Fibroblast of upper back skin (primary cell): ENCODE measurements at places on chromosomes 11 and 22.
A peak's percentile ranks its signal among the peaks of the same experiment; 100 is the strongest.

DNA sequence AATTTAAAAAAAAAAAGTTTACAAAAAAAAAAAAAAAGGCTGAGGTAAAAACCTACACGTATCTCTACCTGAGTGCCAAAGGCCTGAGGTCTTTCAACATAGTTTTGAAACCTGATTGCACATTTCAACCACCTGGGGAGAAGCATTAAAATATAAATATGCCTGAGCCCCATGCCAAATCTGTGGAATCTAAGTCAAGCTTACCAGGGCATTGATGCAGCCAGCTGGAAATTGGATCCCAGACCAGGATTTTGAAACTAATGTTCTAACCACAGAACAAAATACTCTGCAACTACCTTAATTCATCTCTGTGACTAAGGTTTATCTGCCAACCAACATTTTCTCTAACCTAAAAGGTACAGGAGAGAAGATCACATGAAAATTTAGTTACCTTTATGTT is 38.8 kb upstream of the CHRNA10 start:
- peak; percentile 37 for DNase-seq

DNA sequence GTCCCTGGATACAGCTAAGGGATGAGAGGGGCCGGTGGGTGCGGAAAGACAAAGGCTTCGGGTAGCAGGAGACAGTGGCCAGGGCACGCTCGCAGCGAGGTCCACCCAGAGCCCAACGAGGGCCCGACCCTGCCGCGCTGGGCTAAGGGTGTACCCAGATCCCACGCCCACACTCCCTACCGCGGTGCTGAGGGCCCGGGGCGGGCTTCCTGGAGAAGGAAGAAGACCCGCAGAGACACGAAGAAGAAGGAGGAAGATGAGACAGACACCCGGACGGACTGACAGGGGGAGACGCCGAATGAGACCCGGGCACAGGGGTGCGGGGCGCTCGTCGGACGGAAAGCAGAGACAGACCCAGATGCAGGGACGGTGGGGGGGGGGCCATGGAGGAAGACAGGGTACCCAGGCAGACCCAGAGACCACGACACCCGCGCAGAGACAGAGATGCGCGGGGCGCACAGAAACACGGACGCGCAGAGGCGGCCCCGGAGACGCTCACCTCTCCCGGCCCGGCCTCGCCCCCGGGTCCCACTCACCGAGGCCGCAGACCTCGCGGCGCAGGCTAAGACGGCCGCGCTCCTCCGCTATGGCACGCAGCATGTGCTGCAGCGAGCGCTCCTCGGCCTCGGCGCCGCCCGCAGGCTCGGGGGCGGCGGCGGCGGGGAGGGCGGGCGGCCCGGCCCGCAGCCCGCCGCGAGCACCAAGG is 437 bp downstream of the KIAA0930 start:
- DNase-seq = no peak

DNA sequence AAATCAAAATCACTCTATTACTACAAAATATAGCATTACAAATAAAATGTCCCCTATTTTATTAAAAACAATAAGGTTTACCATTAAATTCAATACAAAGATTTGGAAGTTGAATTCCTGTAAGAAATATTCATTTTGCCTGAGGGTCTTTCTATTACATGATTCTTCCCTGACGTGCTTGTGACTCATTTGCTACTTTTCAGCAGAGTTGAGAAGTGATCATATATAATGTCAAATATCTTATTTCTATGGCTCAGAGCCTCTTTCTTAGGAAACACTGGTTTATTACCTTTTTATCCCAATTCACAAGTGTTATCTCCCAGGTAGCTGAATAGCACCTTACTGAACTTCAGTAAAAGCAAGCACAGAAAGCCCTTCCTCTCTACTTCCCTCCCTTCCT is 65.2 kb upstream of the CNTN5 start:
- no peak for DNase-seq

- no peak for DNase-seq
These were observed 524 bp downstream of the MS4A8 start for GRCh38 chr11:60699936-60700335.

- no peak for DNase-seq
These were observed 24.6 kb downstream of the ATXN10 start for GRCh38 chr22:45696227-45696626.

DNA sequence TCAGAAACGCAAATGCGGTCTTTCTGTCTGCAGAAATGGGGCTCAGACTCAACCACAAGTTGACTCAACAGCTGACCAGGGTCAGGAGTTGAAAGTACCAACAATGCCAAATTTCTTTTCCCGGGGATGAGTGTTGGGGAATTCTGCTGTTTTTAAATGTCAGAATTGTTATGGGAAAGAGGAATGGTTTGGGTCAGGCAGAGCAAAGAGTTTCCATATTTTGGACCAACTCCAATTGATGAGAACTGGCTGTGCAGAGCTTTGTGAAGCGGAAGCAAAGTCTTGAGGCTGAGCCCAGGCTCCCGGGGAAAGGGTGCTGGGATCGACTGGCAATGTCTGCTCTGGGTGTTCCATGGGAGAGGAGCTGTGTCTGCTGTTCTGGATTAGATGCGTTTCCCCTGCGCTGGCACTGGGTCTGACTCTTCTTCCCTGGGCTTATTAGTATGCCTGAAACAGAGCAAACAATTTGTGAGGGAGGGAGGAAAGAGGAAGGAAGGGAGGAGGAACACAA is 36.2 kb downstream of the TXN2 start:
- DNase-seq = peak; percentile 89

DNA sequence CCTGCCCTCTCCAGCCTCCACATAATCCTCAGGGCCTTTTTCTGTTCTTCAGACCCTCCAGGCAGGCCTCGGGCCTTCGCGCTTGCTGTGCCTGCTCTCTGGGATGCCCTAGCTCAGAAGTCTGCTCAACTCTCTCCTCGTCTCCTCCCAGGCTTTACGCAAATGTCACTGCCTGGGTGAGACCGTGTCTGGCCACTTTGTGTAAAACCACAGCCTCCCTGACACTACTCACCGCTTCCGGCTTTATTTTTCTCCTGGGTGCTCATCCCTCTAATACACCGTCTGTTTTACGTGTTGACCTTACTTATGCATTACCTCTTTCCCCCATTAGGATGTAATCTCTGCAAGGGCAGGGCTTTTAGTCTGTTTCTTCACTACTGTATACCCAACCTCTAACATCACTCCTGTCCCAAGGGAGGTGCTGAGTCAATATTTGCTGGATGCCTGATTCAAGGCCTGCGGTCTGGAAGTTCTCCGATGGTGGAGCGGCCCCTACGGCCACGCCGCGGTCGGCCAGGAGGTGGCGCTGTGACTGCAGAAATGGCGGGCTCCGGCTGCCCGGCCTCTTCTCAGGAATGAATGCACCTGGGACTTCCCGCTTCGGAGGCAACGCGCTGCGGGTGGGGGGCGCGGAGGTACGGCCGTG is 58.2 kb upstream of the THY1 start:
- peak; percentile 99 for DNase-seq

DNA sequence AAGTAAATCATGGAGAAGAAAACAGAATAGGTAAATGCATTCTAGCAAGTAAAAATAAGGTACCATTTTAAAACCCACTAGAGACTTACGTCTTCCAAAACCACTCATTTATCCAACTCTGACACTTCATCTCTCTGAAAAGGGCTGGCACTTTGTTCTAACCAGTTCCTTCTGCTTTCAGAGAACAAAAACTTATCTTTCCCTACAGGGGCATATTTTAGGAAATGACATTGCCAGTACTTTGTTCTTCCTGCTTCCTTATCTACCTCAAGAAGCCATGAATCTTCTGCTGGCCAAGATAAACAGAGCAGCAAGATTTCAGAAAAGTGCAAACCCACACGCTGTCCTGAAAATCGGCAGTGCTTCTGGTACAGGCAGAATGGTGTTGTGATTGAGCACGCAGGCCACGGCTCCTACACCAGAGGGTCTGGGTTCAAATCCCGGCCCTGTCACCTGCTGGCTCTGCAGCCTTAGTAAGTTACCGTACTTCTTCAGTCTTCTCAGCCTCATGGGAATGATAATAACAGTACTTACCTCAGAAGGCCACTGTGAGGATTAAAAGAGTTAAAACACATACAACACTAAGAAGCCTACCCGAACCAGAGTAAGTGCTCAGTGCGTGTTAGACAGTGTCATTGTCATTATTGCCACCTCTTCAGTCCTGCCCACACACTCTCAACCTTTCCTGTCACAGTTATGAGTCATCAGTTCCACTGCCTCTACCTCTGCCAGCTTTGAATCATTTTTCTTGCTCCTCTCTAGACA is 11.0 kb downstream of the MPZL3 start:
- DNase-seq = peak; percentile 4

DNA sequence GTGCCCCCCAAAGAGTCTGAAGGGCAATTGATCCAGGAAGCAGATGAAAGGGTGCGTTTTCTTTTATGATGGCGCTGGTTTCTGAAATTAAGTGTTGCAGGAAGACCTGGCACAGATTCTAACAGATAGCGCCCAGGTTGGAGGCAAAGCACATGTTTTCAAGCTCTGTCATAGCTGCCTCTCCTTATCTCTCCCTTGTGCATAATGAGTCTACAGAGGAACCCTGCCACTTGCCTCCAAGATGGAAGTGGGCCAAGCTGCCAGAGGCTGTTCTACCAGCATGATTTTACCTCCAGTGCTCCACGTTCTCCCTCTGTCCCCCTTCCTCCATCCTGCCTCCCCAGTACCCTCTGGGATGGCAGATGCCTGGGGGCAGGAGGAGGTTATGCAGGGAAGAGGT is 30.0 kb upstream of the TLCD5 start:
- no peak for DNase-seq

- DNase-seq = peak; percentile 68
These were observed 7.5 kb upstream of the C11orf97 start for GRCh38 chr11:94504689-94505293.

GRCh38 chr22:37897807-37898206 is 8.3 kb upstream of the MICALL1 start:
- DNase-seq = no peak

DNA sequence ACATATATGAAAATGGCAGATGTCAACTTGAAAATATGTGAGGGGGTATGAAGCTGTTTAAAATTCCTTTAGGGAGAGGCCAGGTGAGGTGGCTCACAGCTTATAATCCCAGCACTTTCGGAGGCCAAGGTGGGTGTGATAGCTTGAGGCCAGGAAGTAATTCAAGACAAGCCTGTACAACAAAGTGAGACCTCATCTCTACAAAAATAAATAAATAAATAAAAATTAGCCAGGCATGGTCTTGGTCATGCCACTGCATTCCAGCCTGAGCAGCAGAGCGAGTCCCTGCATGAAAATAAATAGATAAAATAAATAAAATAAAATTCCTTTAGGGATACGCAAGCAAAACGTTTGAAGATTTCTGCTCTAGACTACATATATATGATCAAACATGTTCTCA is 38.1 kb upstream of the FAM181B start:
- DNase-seq = no peak

GRCh38 chr22:48393041-48393370 is 1434.7 kb downstream of the BRD1 start:
- DNase-seq = no peak
